ENCODE measurements at places on chromosomes 4 and X.
A peak's percentile ranks its signal among the peaks of the same experiment; 100 is the strongest.

- no peaks in the 10 kb centered on the region for H3K36me3 ChIP-seq
- no peak overlapping the region for H3K4me3 ChIP-seq
- DNase-seq = peak; percentile 47
- no peaks in the 10 kb centered on the region for H3K4me1 ChIP-seq
- no peak overlapping the region for H3K27ac ChIP-seq
Observed at GRCh38 chr4:16916719-16917337, 18.4 kb upstream of the LDB2 start.

- no peak overlapping the region for H3K27ac ChIP-seq
- no peaks in the 10 kb centered on the region for H3K36me3 ChIP-seq
- H3K4me3 ChIP-seq = no peak overlapping the region
Observed at GRCh38 chr4:173466101-173466500, 63.9 kb downstream of the HAND2 start.

DNA sequence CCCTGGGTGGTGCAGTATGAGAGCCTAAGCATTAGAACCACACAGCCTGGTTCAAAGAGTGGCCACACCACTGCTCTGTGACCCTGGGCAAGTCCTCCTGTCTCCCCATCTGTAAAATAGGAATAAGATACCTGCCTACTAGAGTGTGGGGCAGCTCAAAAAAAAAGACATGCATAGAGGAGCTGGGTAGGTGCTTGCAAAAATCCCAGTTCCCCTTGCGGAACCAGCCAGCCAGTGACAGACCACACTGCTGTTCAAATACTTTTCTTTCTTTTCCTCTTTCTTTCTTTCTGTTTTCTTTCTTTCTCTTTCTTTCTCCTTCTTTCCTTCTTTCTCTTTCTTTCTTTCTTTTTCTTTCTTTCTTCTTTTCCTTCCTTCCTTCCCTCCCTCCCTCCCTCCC, 63.0 kb upstream of the TRIM2 start:
- no peak for DNase-seq
- no peaks in the 10 kb centered on the region for H3K27me3 ChIP-seq
- peaks cover 4% of the 10 kb centered on the region for H3K4me1 ChIP-seq
- H3K27ac ChIP-seq = no peak overlapping the region
- H3K36me3 ChIP-seq = no peaks in the 10 kb centered on the region

- DNase-seq = no peak
- no peaks in the 10 kb centered on the region for H3K4me1 ChIP-seq
- H3K27ac ChIP-seq = no peak overlapping the region
Observed at GRCh38 chr4:10437735-10438134, 19.5 kb downstream of the ZNF518B start.

All from CD4-positive, alpha-beta T cell (primary cell).